ENCODE measurements at places on chromosomes 6 and 20. TPM values are rescaled to one million over a fixed set of nuclear protein-coding genes. Genes with fewer than 3 reads are reported as not detected.

The TGM3 gene
- total RNA-seq = 0.43 TPM

GRCh38 chr6:133802861-133803260, 86.1 kb upstream of the TCF21 start:
- H3K36me3 ChIP-seq = no peaks in the 10 kb centered on the region
- no peaks in the 10 kb centered on the region for H3K27me3 ChIP-seq
- H3K4me1 ChIP-seq = no peaks in the 10 kb centered on the region

GRCh38 chr20:37692459-37693166, 1.2 kb upstream of the CTNNBL1 start:
- no peaks in the 10 kb centered on the region for H3K36me3 ChIP-seq
- H3K27me3 ChIP-seq = no peaks in the 10 kb centered on the region
- H3K27ac ChIP-seq = no peak overlapping the region
- DNase-seq = no peak
- H3K4me1 ChIP-seq = peaks cover 35% of the 10 kb centered on the region

The ULBP2 gene
- not detected for total RNA-seq

- H3K4me1 ChIP-seq = no peaks in the 10 kb centered on the region
- no peak overlapping the region for H3K27ac ChIP-seq
- H3K4me3 ChIP-seq = no peak overlapping the region
- H3K27me3 ChIP-seq = no peaks in the 10 kb centered on the region
- no peak for DNase-seq
- no peaks in the 10 kb centered on the region for H3K36me3 ChIP-seq
These were observed 144.8 kb downstream of the TTLL2 start for GRCh38 chr6:167469672-167470071.

The NINL gene
- total RNA-seq = 8.2 TPM

- no peak overlapping the region for H3K4me3 ChIP-seq
- H3K36me3 ChIP-seq = no peaks in the 10 kb centered on the region
- DNase-seq = no peak
- H3K27ac ChIP-seq = no peak overlapping the region
- H3K27me3 ChIP-seq = no peaks in the 10 kb centered on the region
These were observed 279.3 kb downstream of the HACE1 start for GRCh38 chr6:104580452-104580851.

DNA sequence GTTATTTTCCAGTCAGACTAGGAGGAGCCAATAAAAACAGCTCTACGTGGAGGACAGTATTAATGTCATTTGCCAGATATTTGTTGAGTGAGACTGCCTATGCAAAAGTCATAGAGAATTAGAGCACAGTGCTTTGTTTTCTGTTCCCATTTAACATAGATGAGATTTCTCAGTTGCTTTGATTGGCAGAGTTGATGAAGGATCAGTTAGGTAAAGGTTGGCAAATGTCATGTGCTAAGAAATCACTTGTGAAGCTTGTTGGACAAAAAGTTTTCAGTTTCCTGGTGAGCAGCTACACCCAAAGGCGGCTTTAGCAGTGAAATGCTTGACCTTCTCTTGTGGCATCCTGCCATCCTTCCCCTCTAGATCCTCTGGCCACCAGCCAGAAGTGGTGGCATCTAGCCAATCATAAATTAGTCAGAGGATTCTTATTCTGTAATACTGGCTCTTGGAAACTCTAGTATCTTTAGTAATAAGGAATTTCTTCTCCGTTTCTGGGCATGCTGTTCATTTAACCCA, 37.0 kb downstream of the BCKDHB start:
- H3K36me3 ChIP-seq = no peaks in the 10 kb centered on the region
- no peak for DNase-seq
- no peak overlapping the region for H3K4me3 ChIP-seq
- no peaks in the 10 kb centered on the region for H3K27me3 ChIP-seq
- no peaks in the 10 kb centered on the region for H3K4me1 ChIP-seq

DNA sequence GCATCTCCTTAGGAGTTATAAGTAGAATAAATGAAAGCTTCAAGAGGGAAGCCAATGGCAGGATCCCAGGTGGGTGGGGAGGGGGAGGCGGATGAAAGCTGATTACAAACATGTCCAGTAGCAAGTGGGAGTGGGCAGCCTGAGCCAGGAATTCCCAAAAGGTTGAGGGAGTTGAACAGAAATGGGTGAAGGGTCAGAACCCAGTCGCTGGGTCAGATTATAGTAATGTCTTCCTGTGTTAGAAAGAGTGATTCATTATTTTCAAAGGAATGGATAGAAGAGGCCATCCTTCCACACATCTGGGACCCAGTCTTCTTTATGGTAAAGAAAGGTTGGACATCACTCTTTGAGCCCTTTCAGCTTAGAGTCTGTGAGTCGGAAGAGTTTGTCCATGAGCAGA, 41.0 kb upstream of the FAM50B start:
- H3K36me3 ChIP-seq = no peaks in the 10 kb centered on the region
- DNase-seq = no peak
- H3K27me3 ChIP-seq = no peaks in the 10 kb centered on the region
- no peak overlapping the region for H3K27ac ChIP-seq
- H3K4me3 ChIP-seq = no peak overlapping the region

The SMLR1 gene
- total RNA-seq = not detected

The ATP6V1G2 gene
- total RNA-seq = 2.7 TPM

The USP49 gene
- total RNA-seq = 4.7 TPM

GRCh38 chr6:142893088-142893487, 51.9 kb downstream of the HIVEP2 start:
- H3K4me3 ChIP-seq = no peak overlapping the region
- H3K36me3 ChIP-seq = no peaks in the 10 kb centered on the region
- H3K27ac ChIP-seq = no peak overlapping the region

The DYNLT2 gene
- 2.8 TPM for total RNA-seq

The PHF20 gene
- 69.4 TPM for total RNA-seq

DNA sequence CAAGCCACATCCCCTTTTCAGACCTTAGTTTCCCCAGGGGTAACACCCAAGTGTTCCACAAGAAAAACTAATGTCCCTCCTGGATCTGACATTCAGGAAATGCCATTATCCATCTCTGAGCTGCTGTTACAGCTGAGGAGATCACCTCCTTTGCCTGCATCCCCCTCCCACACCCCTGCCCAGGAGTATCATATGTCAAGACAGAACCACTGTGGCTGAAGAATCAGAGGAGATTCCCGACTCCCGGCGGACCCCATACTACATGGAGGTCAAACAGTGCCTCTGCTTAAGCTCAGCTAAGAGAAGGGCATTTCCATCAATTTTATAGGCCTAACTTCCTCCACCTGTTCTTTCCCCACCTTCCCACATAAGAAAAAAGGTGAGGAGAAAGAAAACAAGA, 36.8 kb upstream of the LRFN2 start:
- peaks cover 5% of the 10 kb centered on the region for H3K27me3 ChIP-seq
- no peaks in the 10 kb centered on the region for H3K36me3 ChIP-seq
- no peak overlapping the region for H3K27ac ChIP-seq
- H3K4me3 ChIP-seq = no peak overlapping the region
- no peaks in the 10 kb centered on the region for H3K4me1 ChIP-seq

The MACROD2 gene
- total RNA-seq = 3.9 TPM

DNA sequence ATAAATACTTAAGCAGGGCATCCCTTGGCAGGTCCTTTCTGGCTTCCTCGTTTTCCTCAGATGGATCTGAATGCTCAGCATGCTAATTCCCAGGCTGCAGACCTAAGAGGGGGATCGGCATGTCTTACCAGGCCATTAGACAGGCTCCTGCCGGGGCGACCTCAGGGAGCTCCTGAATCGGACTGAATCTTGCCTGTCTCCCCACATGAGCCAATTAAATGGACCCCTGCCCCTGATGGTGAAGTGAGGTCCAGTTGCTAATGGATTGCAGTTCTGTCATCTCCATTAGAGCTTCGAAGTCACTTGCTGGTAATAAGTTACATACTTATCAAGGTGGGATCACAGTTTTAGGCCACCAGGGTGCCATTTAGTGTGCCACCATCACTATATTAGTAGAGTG, 51.4 kb downstream of the NOL4L start:
- H3K27ac ChIP-seq = peak overlapping the region; percentile 86
- no peaks in the 10 kb centered on the region for H3K36me3 ChIP-seq
- H3K4me1 ChIP-seq = peaks cover 30% of the 10 kb centered on the region
- H3K27me3 ChIP-seq = no peaks in the 10 kb centered on the region
- no peak for DNase-seq
- no peak overlapping the region for H3K4me3 ChIP-seq

The IBTK gene
- total RNA-seq = 31.6 TPM

DNA sequence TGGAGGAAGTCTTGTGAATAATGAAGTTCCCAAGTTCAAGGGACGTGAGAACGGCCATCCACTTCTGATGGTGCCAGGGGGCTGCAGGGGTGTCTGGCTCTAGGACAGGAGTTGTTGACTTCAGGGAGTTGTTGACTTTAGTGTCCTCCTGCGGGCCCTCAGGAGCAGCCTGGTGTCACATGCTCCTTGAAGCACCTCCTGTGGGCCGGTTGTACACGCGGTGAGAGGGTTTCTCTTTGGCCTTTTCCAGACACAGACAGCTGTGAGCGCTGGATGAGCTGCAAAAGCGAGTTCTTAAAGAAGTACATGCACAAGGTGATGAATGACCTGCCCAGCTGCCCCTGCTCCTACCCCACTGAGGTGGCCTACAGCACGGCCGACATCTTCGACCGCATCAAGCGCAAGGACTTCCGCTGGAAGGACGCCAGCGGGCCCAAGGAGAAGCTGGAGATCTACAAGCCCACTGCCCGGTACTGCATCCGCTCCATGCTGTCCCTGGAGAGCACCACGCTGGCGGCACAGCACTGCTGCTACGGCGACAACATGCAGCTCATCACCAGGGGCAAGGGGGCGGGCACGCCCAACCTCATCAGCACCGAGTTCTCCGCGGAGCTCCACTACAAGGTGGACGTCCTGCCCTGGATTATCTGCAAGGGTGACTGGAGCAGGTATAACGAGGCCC, 77.8 kb downstream of the ISM1 start:
- H3K4me3 ChIP-seq = no peak overlapping the region
- no peaks in the 10 kb centered on the region for H3K4me1 ChIP-seq
- DNase-seq = no peak
- no peaks in the 10 kb centered on the region for H3K27me3 ChIP-seq
- no peaks in the 10 kb centered on the region for H3K36me3 ChIP-seq

- H3K4me1 ChIP-seq = peaks cover 35% of the 10 kb centered on the region
- DNase-seq = no peak
- H3K27ac ChIP-seq = no peak overlapping the region
- H3K4me3 ChIP-seq = no peak overlapping the region
- no peaks in the 10 kb centered on the region for H3K27me3 ChIP-seq
These were observed 27.3 kb downstream of the RAMACL start for GRCh38 chr6:166559211-166559610.

The SLC17A5 gene
- 13.2 TPM for total RNA-seq

The WFDC5 gene
- total RNA-seq = not detected

- no peaks in the 10 kb centered on the region for H3K4me1 ChIP-seq
- no peaks in the 10 kb centered on the region for H3K36me3 ChIP-seq
- H3K27ac ChIP-seq = no peak overlapping the region
These were observed 173.0 kb upstream of the ECI2 start for GRCh38 chr6:4308364-4308763.

GRCh38 chr6:134753001-134753400, 196.9 kb downstream of the ALDH8A1 start:
- H3K4me3 ChIP-seq = no peak overlapping the region
- H3K4me1 ChIP-seq = no peaks in the 10 kb centered on the region
- no peak overlapping the region for H3K27ac ChIP-seq
- DNase-seq = no peak
- no peaks in the 10 kb centered on the region for H3K36me3 ChIP-seq

The TSHZ2 gene
- 17.8 TPM for total RNA-seq

GRCh38 chr6:149544646-149545257, 1.1 kb downstream of the PPIL4 start:
- H3K36me3 ChIP-seq = peaks cover 11% of the 10 kb centered on the region
- H3K27ac ChIP-seq = peak overlapping the region; percentile 97
- H3K4me1 ChIP-seq = peaks cover 48% of the 10 kb centered on the region
- DNase-seq = no peak
- no peaks in the 10 kb centered on the region for H3K27me3 ChIP-seq

DNA sequence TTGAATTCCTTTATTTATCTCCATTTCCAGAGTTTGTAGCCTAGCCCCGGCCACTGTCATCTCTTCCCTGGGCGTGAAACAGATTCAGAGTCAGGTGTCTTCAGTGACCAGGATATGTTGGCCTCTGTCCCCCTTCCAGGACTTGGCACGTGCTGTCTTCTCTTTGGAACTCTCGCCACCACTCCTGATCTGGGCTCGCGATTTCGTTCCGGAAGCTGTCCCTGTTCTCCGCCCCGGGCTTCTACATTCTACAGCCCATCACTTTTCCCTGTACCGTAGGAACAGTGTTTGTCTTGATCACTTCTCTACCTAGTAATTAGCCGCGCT, 739 bp downstream of the GSS start:
- peak overlapping the region; percentile 75 for H3K4me3 ChIP-seq
- peak overlapping the region; percentile 91 for H3K27ac ChIP-seq
- no peaks in the 10 kb centered on the region for H3K27me3 ChIP-seq
- H3K36me3 ChIP-seq = peaks cover 18% of the 10 kb centered on the region
- peaks cover 3% of the 10 kb centered on the region for H3K4me1 ChIP-seq
- DNase-seq = no peak

- no peaks in the 10 kb centered on the region for H3K27me3 ChIP-seq
- H3K4me3 ChIP-seq = peak overlapping the region; percentile 24
- peaks cover 39% of the 10 kb centered on the region for H3K36me3 ChIP-seq
- DNase-seq = peak; percentile 93
- peaks cover 100% of the 10 kb centered on the region for H3K4me1 ChIP-seq
These were observed 6.5 kb downstream of the RBM38 start for GRCh38 chr20:57397693-57398108.

The AVP gene
- total RNA-seq = 2.2 TPM

The CRIP3 gene
- 11.6 TPM for total RNA-seq

The C20orf144 gene
- total RNA-seq = not detected

- no peak overlapping the region for H3K4me3 ChIP-seq
- H3K36me3 ChIP-seq = no peaks in the 10 kb centered on the region
- peaks cover 53% of the 10 kb centered on the region for H3K27me3 ChIP-seq
These were observed 3.3 kb downstream of the PTPRK start for GRCh38 chr6:128517124-128517523.

DNA sequence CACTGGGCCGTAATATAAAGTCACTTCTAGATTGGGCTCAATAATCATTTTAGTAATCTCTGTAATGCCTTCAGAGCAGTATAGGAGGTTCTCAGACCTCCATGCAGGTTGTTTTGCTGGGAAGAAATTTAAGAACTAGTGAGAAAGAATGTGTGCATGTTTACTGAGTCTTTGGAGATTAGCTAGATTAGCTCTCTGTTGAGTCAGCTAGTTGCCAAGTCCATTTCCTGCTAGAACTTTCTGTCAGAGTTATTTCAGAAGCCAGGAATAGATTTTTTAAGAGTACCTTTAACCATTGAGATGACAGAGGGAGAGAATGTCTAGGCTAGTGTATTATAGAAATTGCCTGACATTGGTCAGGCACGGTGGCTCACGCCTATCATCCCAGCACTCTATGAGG, 33.3 kb downstream of the ORC3 start:
- no peak for DNase-seq
- H3K27ac ChIP-seq = no peak overlapping the region
- H3K4me1 ChIP-seq = no peaks in the 10 kb centered on the region
- H3K36me3 ChIP-seq = peaks cover 7% of the 10 kb centered on the region

The PSORS1C1 gene
- total RNA-seq = not detected

The PPP1R11 gene
- total RNA-seq = 42.1 TPM

DNA sequence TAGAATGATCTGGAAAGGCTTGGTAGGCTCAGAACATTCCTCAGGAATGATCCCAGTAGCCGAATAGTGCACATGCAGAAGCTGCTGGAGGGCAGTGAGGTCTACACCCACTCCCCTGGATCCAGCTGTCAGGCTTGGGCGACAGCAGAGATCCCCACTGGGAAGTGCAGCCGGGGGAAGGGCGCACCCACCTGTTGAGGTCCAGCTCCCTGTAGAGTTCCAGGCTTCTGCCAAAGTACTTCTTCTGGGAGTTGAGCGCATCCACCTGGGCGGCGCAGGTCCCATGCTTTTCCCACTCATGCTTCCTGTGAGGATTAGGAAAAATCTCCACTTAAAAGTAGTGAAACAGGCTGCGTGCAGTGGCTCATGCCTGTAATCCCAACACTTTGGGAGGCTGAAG, 17.6 kb downstream of the RNASET2 start:
- no peak overlapping the region for H3K27ac ChIP-seq
- no peaks in the 10 kb centered on the region for H3K27me3 ChIP-seq
- no peak overlapping the region for H3K4me3 ChIP-seq
- H3K4me1 ChIP-seq = peaks cover 31% of the 10 kb centered on the region

Data from spleen (tissue), 13 donors.